ENCODE measurements at places on chromosomes 11 and 22.

DNA sequence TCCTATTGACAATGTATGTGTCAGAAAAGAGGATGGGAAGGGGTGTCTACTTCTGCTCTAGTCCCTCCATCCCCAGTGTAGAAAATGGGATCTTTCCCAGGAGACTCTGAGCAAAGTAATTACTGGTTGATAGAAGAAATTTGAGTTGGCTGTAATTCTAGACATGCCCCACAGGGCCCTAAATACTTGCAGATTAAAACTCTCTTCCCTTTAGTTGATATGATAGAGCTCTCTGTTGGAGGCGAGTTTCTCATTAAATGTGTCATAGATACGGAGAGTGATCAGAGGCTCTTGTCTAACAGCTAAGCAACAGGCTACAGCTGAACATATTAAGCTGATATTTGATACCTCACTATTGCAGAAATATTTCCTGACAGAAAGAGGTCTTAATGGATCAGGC, 32.9 kb downstream of the OR52E1 start:
- DNase-seq, result no peak

DNA sequence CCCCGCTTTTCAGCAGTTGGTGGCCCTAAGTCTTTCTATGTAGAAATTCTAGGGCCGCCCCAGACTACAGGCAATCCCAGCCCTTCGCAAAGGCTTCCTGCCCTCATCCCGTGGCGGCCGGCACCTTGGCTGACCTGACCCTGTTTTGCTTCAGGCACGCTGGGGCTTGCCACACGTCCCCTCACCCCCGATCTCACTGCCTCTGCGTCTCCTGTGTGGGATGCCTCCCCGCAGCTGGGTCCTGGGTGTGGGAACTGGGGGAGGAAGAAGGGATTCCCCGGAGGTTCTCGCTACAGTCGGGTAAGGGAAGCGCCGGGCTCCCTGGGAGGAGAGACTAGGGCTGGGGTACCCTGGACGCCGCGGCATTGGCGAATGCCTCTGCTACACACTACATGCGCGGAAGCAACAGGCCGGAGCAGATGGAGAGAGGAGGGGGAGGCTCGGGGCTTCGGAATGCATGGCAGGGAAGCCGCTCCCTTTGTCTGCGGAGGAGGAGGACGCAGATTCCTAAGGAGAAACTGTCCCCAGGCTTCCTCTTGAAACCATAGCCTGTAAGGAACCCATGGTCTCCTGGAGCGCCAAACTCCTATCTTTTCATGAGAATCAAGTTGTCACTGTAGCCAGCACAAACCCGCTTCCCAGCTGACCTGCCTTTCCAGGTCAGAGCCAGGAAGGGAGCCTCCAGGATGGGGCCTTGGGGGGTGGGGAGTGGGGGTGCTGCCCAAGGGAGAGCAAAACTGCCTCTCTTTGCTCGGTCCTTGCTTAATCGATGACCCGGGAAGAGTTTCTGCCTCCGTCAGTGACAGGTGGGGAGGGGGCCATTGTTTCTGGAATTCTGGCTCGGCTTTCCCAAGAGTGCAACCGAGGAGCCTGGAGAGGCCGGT, 1.4 kb downstream of the DTX4 start:
- no peak for DNase-seq

DNA sequence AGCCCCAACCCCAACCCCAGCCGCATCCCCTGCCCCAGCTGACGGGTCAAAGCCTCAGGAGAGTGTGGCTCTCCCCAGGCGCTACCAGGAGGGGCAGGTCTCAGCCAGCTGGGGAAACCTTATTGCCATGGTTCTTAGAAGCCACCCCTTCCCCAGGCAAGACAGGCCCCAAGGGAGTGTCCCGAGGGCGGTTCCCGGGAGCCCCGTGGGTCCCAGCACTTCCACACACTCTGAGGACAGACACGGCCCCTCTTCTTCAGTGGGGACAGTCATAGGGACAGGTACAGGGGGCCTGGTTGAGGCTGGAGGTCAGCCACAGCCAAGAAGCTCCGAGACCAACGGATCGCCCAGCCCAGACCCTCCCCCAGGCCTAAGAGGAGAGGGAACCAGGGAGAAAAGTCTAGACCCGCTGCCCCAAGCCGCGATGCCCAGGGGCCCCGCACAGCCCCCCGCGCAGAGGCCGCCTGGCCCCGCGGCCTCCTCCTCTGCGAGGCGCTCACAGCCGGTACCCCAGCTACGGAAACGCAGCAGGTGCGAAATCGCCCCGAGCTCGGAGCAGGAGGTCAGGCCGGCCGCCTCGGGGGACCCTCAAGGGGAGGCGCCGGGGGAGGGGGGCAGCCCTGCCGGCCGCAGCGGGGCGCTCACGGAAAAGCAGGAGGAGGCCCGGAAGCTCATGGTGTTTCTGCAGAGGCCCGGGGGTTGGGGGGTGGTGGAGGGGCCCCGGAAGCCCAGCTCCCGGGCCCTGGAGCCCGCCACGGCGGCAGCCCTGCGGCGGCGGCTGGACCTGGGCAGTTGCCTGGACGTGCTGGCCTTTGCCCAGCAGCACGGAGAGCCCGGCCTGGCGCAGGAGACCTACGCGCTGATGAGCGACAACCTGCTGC, 2.6 kb downstream of the KLHDC7B start:
- DNase-seq, result no peak

GRCh38 chr11:60777106-60777505, 8.0 kb upstream of the MS4A10 start:
- no peak for DNase-seq

DNA sequence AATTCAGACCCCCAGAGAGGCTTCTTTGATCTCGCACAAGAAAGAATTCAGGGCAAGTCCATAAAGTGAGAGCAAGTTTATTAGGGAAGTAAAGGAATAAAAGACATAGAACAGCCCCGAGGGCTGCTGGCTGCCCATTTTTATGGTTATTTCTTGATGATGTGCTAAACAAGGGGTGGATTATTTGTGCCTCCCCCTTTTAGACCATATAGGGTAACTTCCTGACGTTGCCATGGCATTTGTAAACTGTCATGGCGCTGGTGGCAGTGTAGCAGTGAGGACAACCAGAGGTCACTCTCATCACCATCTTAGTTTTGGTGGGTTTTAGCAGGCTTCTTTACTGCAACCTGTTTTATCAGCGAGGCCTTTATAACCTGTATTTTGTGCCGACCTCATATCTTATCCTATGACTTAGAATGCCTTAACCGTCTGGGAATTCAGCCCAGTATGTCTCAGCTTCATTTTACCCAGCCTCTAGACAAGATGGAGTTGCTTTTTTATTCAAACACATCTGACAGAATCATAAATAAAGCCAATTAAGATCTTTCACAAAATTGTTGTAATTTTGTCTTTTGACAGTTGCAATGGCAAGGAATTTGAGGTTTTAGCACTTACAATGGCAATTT, 7.6 kb downstream of the DDIAS start:
- DNase-seq, result no peak

DNA sequence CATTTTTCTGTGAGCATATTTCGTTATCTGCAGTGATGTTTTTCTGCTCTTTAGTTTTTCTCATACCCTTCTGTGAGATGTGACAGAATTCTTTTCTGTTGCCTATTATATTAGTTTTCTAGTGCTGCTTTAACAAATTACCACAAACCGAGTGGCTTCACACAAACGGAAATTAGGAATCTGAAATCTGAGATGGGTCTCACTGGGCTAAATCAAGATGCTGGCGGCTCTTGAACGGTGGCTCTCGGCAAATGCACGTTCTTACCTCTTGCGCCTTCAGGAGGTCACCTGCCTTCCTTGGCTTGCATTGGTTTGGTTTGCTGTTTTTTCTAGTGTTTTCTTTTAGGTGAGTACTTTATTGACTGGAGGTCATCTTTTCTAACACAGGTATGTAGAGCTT, 13.0 kb downstream of the ZBED4 start:
- DNase-seq, result no peak

GRCh38 chr11:60952742-60953170, 780 bp upstream of the SLC15A3 start:
- no peak for DNase-seq

GRCh38 chr11:72233056-72233772, 8.6 kb downstream of the INPPL1 start:
- no peak for DNase-seq

DNA sequence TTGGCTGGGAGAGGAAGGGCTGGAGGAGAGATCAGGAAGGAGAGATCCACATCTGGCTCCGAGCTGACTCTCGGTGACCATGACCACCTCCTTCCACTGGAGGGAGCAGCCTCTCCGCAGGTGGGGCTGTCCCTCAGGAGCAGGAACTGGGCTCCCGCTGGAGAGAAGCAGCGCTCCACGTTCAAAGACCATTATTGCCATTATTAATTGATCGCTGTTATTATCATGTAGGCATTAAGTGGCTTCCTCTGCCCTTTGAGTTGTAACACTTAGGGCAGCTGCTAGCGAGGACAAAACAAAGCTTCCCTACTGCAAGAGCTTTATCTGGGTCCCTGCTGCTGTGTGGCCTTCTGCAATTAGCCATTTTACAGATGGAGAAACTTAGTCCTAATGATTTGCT, 251.9 kb downstream of the ST3GAL4 start:
- no peak for DNase-seq

DNA sequence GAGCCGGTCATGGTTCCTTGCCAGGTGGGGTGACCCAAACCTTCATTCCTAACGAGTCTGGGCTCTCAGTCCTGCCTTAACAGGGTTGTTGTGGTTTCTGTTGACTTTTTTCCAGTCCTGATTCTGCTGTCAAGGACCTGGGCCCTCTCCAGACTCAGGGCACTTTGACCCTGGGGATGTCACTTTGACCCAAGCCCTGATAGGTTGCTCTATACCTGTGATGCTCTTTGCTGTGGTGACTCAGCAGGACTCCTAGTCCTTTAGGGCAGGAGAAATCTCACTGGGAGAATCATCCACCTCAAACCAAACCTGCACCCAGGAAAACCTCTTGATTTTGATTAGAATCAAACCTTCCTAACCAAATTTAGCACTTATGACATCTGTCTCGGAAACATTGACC, 20.5 kb upstream of the MPPED1 start:
- DNase-seq, result no peak

DNA sequence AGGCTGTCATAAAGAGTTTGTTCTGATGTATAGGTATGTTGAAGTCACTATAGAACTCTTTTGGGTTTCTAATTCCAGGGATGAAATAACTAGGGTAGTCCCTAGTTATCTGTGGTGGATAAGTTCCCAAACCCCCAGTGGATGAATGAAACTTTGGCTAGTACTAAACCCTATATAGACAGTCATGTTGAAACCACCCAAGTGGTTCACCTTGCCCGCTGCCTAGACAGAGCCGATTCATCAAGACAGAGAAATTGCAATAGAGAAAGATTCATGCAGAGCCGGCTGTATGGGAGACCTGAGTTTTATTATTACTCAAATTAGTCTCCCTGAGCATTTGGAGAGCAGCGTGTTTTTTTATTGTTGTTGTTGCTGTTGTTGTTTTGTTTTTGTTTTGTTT, 23.8 kb upstream of the NUCB2 start:
- no peak for DNase-seq

DNA sequence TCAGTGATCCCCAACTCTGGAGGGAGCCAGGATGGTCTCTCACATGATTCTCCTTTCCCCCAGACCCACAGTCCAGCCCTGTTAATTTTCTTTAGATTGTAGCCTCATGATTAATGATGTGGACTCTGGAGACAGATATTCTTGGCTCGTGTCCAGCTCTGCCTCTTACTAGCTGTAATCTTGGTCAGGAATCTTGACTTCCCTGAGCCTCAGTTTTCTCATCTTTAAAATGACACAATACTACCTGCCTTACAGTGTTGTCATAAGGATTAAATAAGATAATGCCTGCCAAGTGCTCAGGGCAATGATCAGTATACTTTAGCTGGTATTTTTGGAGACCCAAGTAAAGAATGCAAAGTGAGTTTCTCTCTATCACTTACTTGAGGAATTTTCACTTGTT, 60.0 kb downstream of the SPECC1L start:
- no peak for DNase-seq

- no peak for DNase-seq
Measured at GRCh38 chr11:95713428-95713827, 76.2 kb downstream of the FAM76B start.

GRCh38 chr22:22884010-22884887, 3.4 kb upstream of the IGLL5 start:
- DNase-seq, result no peak

DNA sequence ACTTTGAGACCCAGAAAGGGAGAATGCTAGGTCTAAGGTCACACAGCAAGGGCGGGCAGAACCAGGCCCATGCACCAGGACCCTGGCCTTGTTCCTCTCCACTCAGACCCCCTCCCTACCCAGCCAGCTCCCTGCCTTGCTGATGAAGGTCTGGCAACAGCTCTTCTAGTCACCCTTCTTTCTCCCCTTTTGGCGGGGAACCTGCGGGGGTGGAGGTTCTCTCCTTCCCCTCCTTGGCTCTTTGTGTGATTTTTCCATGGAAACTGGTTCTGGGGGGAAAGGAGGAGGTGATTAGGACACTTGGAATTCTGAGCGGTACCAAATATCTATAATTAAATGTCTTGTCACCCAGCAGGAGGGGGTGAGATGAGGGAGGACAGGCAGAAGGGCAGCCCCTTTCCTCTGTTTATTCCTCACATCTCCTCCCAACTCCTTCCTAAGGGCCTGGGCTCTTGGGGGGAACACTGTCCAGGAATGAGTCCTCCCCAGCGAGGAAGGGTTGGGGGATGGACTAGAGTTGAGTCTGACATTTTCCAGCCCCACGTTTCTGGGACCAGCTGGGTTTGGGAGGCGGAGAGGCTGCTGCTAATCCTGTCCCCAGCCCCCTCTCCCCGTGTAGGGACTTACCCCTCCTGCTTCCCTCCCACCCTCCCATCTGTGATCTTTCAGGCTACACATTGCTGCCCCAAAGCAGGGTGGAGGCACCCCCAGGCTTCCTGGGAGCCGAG, 7.4 kb downstream of the ARHGEF17 start:
- no peak for DNase-seq

DNA sequence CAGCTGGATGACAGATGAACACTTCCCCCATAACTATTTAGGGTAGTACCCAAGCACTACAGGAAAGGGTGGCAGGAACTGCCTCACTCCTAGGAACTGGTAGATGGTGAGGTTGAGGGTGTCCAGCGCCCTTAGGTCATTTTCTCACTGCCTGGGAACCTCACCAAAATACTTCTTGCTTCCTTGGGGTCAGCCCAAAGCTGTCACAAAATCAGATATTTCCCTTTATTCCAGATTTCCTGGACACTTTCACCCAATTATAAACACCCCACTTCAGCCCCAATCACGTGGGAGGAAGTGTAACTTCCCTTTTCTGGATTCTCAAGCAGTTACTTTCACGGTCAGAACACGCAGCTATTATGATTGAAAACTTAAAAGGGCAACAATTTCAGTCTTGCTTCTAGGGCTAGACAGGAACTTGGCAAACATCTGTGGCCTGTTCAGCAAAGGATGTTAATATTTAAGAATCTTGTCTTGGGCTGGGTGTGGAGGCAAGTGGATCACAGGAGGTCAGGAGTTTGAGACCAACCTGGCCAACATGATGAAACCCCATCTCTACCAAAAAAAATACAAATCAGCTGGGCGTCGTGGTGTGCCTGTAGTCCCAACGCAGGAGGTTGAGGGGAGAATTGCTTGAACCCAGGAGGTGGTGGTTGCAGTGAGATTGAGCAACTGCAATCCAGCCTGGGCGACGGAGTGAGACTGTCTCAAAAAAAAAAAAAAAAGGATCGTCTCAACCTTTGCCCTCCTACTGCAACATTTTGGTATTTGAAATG, 4.0 kb downstream of the FTH1 start:
- no peak for DNase-seq

- DNase-seq, result no peak
Measured at GRCh38 chr11:70727899-70728620, 329.7 kb downstream of the CTTN start.

GRCh38 chr22:49052023-49052538, 775.6 kb downstream of the BRD1 start:
- peak; percentile 26 for DNase-seq

GRCh38 chr11:119046489-119046888, 10.5 kb downstream of the HYOU1 start:
- DNase-seq, result no peak

Measured in stimulated activated CD8-positive, alpha-beta memory T cell treated with anti-CD3 and anti-CD28 coated beads, Interleukin-4, amount 100 ng/mL, for 4 hours (primary cell).